ENCODE measurements at places on chromosomes 6 and 20. TPM values are rescaled to one million over a fixed set of nuclear protein-coding genes. Genes with fewer than 3 reads are reported as not detected.

PROCR gene
- total RNA-seq: 22.0 TPM

DPM1 gene
- total RNA-seq: 138 TPM

DNA sequence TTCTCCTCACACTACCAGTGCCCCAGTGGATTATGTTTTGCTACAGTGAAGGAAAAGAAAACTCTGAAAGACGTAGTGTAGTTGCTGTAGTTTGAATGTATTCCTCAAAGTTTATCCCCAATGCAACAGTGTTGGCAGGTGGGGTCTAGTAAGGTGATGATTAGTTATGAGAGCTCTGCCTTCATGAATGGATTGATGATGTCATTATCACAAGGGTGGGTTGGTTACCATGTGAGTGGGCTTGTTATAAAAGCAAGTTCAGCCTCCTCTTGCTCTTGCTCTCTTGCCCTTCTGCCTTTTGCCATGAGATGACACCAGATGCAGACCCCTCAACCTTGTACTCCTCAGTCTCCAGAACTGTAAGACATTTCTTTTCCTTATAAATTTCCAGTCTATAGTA, 244.7 kb upstream of the RSPO3 start:
- no peaks in the 10 kb centered on the region for H3K27me3 ChIP-seq
- H3K4me1 ChIP-seq: no peaks in the 10 kb centered on the region
- H3K4me3 ChIP-seq: no peak overlapping the region
- no peak overlapping the region for H3K27ac ChIP-seq
- DNase-seq: no peak

DNA sequence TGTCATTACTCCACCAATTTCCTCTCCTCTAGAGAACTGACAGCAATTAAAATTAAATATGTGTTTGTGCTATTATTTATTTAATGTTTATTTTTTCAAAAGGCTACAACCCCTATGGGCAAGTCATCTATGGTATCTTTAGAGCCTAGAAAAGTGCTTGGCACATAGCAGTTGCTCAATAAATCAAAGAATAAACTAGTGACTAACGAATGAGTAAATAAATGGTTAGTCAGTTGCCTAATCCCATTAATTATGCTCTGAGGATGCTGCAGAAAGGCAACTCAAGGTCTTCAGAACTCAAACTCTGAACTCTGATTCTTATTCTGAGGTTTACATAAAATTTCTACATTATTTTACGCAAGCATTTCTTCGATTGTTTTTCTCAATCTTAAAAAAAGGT, 193.0 kb upstream of the TSHZ2 start:
- H3K4me1 ChIP-seq: no peaks in the 10 kb centered on the region
- no peaks in the 10 kb centered on the region for H3K27me3 ChIP-seq
- H3K27ac ChIP-seq: no peak overlapping the region
- no peak for DNase-seq
- H3K36me3 ChIP-seq: no peaks in the 10 kb centered on the region
- H3K4me3 ChIP-seq: no peak overlapping the region

GRCh38 chr6:38806271-38806670, 91.2 kb downstream of the DNAH8 start:
- no peaks in the 10 kb centered on the region for H3K27me3 ChIP-seq
- no peaks in the 10 kb centered on the region for H3K36me3 ChIP-seq
- H3K27ac ChIP-seq: no peak overlapping the region
- no peak overlapping the region for H3K4me3 ChIP-seq

GRCh38 chr6:147321260-147321659, 117.0 kb downstream of the STXBP5 start:
- no peaks in the 10 kb centered on the region for H3K27me3 ChIP-seq
- no peak overlapping the region for H3K4me3 ChIP-seq
- no peaks in the 10 kb centered on the region for H3K4me1 ChIP-seq
- no peak for DNase-seq
- peaks cover 10% of the 10 kb centered on the region for H3K36me3 ChIP-seq

- no peaks in the 10 kb centered on the region for H3K4me1 ChIP-seq
- DNase-seq: no peak
- H3K4me3 ChIP-seq: no peak overlapping the region
- H3K27ac ChIP-seq: no peak overlapping the region
- H3K27me3 ChIP-seq: no peaks in the 10 kb centered on the region
Observed at GRCh38 chr20:52789716-52790115, 182.4 kb upstream of the TSHZ2 start.

DNA sequence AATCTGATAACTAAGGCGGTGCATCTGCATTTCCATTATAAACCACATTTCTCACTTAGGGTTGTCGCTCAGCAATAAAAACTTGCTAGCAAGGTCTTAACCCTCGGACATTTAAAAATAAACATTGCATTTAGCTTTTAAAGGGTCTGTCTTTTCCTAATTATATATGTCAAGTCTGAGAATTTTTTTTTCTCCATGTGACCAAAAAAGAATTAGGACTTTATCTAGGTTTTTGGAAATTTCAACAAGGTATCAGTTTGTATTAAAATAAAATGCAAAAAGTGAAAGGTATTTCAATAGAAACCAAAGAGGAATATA, 198.1 kb downstream of the FOXA2 start:
- no peaks in the 10 kb centered on the region for H3K27me3 ChIP-seq
- DNase-seq: no peak
- H3K4me1 ChIP-seq: peaks cover 47% of the 10 kb centered on the region
- no peaks in the 10 kb centered on the region for H3K36me3 ChIP-seq
- no peak overlapping the region for H3K4me3 ChIP-seq

DNA sequence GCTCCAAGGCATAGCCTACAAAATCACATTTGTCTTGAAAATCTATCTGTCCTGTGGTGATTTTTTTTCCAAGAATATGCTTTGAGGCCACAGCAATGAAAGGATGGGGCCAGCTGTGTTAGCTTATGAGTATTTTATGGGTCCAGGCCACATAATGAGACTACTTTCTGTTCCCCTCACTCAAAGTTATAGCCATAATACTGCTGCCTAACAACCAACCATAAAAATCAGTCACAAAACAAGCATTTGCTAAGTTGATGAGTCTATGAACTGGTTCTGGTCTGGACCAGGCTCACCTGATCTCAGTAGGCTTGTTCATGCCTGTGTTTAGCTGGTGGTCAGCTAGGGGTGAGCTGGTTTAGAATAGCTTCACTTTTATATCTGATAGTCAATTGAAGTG, 192.5 kb upstream of the PLCB4 start:
- H3K4me3 ChIP-seq: no peak overlapping the region
- H3K36me3 ChIP-seq: no peaks in the 10 kb centered on the region
- H3K27me3 ChIP-seq: no peaks in the 10 kb centered on the region
- no peak for DNase-seq
- peaks cover 8% of the 10 kb centered on the region for H3K4me1 ChIP-seq

- no peaks in the 10 kb centered on the region for H3K27me3 ChIP-seq
- DNase-seq: no peak
- H3K4me3 ChIP-seq: no peak overlapping the region
Observed at GRCh38 chr20:54793291-54793992, 318.0 kb downstream of the DOK5 start.

ZSWIM3 gene
- 4.9 TPM for total RNA-seq

GHRH gene
- not detected for total RNA-seq

ROS1 gene
- total RNA-seq: not detected

- H3K27me3 ChIP-seq: peaks cover 45% of the 10 kb centered on the region
- no peak overlapping the region for H3K27ac ChIP-seq
- no peak overlapping the region for H3K4me3 ChIP-seq
- DNase-seq: no peak
- no peaks in the 10 kb centered on the region for H3K36me3 ChIP-seq
Observed at GRCh38 chr20:38870733-38871559, 55.3 kb upstream of the FAM83D start.
